ENCODE measurements at places on chromosomes 7 and 10.
A peak's percentile ranks its signal among the peaks of the same experiment; 100 is the strongest.

- no peak for DNase-seq
Observed at GRCh38 chr10:112343056-112343806, 30.7 kb upstream of the ACSL5 start.

DNA sequence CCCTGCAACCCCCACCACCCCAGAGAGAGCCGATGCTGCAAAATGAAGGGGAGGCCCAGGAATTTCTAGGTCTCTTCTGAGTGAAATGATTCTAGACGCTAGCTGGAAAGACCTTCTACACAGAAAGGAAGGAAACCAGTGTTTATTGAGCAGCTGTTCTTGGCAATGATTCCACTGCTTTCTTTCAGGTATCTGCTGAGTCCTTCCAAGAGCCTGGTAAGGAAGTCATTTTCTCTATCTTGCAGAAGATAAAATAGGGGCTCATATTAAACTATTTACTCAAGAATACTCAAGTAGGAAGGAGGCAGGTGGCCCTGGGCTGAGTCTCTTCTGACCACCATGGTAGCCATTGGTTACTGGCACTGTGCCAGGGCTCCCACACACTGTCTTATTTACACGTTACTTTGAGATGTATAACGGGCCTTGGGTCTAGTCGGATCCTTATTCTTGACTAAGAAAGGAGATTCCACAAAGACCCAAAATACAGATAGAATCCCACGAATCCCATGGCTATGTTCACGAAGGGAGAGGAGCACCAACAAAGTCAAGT lies 112.1 kb downstream of the GALNT11 start:
- no peak for DNase-seq

- DNase-seq: no peak
Observed at GRCh38 chr7:117085769-117086463, 132.6 kb downstream of the ST7 start.

- DNase-seq: no peak
Observed at GRCh38 chr10:7231509-7232414, 179.1 kb downstream of the SFMBT2 start.

- DNase-seq: peak; percentile 52
Observed at GRCh38 chr7:5296611-5297226, 14.0 kb downstream of the SLC29A4 start.
